ENCODE measurements at places on chromosomes 6 and 20.

- DNase-seq: no peak
Observed at GRCh38 chr20:1332749-1333300, 3.9 kb upstream of the SDCBP2 start.

DNA sequence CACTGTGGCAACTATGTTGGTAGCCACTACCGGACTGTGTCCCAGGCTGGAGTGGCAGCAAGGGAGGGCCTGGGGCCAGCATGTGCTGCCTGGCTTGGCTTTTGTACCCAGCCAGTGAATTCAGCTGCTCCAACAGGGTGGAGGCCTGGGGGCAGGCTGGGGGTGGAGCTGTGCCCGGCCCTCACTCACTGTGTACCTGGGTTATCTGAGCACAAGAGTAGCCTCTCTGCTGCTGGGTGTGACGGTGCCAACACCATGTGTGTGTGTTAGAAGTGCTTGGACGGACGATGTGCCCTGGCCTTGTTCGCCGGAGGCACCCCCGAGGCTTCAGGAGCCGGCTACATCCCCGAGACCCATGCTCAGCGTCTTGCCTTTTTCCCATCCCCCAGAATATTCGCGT is 49.2 kb downstream of the EFCAB8 start:
- DNase-seq: no peak

- DNase-seq: no peak
Observed at GRCh38 chr6:162849269-162849668, 121.5 kb downstream of the PACRG start.

DNA sequence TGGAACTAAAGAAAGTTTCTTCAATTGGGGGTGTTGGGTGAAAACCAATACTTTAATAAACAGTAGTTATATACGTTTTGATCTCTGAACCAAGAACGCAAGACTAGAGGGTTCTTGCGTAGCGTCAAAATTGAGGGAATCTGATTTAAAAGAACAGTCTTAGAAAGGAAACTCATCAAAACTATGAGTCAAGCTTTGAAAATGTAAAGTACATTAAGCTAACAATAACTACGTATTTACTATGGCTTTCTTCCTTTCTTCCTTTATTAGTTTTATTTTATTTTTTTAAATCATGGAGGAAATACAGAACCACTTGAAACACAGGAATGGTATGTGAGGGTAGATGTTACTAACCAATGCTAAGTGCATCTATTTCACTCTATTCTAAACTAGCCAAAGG is 287.0 kb upstream of the RSPO3 start:
- DNase-seq: no peak

DNA sequence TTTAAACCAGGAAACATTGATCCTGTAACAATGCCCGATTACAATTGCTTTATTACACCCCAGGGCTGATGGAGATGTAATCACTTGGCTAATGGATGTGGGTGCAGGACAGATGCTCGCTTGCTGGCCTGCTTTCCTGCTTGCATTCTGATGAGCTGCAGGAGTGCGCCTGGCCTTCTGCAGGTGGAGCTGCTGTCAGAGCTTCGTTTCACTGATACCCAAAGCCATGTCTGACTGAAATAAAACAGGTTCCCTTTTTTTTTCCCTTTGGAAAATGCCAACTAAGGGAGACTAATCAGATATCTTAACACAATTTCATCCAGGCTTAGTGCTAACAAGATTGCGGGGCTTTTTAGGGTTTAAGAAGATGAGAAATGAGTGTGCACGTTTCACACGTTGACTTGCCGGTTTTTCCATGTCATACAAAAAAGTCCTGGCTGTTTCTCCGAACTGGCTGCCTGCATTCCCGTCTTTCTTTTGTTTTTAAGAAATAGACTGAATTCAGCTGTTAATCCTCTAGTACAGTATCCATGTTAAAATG is 60.7 kb downstream of the VAPB start:
- no peak for DNase-seq

- peak; percentile 49 for DNase-seq
Observed at GRCh38 chr20:50191065-50191543, 474 bp downstream of the CEBPB start.

DNA sequence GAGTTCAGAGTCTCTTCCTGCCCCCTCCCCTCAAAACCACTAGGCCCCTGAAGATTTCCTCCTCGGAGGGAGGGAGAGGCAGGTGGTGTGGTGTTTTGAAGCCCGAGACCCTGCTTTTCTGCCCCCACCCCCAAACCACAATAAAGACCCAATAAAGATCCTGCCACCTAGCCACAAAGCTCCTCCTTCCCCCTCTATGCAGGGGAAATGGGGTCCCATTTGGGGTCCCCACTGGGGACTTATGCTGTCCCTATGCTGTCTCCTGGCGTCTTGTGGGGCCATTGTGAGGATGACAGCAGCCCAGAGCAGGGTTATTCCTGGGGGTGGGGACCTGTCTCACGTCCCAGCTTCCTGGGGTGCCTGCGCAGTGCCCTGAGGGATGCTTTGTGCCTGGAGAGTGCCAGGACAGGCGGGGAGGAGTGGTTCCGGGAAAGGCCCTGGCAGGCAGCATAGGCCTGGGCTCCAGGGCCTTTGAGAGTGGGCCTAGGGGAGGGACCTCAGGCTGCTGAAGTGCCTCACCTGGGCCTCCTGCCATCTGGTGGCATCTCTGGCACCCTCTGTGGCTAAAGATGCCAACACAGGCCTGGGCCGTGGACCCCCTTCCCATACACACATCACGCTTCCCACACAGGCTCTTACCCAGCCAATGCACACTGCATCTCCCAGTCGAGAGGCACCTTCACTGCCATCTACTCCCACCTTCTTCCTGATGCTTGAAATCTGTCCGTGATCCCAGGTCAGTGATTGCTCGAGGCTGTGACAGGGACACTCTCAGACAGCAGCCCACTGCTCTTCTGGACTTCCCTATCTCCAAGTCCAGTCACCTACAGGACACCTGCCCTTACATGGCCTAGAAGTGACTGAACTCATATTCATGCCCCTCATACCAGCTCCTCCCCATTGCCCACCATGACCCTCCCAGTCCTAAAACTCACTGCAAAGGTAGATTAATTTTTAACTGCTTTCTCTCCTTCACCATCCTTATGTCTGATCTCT is 7.9 kb upstream of the ARMC12 start:
- no peak for DNase-seq

GRCh38 chr6:141028791-141029280 is 1103.9 kb upstream of the GJE1 start:
- no peak for DNase-seq

GRCh38 chr20:4472906-4473305 is 248.8 kb upstream of the PRND start:
- DNase-seq: no peak

GRCh38 chr6:47106721-47107197 is 64.6 kb upstream of the ADGRF1 start:
- DNase-seq: no peak

DNA sequence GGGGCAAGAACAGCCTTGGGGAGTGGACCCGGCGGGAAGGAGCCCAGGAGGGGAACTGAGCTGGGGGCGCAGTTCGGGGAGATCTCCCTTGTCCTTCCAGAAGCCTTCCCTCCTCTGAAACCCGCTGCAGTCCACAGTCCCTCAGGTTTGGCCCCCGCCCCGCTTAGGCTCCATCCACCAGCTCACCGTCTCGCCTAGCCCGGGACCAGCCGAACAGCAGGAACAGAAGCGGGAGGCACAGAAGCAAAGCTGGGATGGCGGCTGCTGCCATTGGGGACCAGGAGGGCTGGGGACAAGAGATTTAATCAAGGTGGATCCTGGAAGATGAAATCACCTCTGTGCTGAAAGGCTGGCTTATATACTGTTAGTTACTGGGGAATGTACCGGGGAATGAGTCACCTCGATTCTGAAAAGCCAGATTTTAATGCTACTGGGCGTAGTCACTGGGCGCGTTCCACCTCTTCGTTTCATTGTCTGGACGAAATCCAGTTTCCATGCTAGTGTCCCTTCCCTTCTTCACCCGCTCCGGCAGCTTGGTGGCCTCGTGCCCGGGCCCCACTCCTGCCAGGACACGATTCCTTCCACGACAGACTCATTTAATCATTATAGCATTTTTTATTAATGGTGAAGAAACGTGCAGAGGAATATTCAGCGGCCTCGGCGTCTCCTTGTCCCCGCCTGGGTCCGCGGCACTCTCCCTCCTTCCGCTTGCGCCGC is at the start of gene RAET1L:
TSS of gene RAET1L (minus strand) at position 332 of the 717 bp plus-strand sequence. CDS start at position 271, 61 bp downstream.
- DNase-seq: no peak

DNA sequence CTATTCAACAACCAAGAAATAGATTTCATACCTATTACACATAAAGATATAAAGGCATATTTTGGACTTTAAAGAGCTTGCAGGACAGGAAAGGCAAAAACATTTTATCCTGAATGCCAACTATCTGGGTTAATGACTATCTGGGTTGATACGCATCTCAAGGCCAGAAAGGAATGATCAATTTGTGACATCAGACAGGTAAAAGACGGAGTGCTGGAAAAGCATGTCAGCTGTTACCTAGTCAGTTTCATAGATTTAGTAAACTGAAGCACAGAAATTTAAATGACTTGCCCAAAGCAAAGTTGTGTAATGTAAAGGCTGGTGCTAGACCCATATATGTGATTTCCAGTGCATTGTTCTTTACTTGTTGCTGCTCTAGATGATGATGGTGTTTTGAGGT is 36.8 kb downstream of the HDAC2 start:
- no peak for DNase-seq

DNA sequence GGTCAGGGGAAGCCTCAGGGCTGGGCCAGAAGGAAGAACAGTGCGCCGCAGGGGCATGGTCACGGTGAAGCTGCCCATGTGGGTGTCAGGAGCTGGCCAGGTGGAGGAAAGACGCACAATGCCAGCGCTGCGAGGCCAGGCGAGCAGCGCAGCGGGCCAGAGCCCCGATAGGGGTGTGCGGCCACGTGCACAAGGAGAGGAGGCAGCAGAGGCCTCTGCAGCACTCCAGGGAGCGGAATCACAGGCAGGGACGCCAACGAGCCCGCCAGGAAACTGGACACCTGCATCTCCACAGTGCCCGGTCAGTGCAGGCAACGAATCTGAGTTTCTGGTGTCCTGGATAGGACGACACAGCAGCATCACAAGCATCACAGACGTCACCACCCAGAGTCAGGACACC is 35.7 kb downstream of the TAF4 start:
- DNase-seq: no peak

- no peak for DNase-seq
Observed at GRCh38 chr6:114997813-114998292, 655.0 kb upstream of the HS3ST5 start.

- no peak for DNase-seq
Observed at GRCh38 chr20:17465236-17465635, 65.9 kb downstream of the BFSP1 start.

DNA sequence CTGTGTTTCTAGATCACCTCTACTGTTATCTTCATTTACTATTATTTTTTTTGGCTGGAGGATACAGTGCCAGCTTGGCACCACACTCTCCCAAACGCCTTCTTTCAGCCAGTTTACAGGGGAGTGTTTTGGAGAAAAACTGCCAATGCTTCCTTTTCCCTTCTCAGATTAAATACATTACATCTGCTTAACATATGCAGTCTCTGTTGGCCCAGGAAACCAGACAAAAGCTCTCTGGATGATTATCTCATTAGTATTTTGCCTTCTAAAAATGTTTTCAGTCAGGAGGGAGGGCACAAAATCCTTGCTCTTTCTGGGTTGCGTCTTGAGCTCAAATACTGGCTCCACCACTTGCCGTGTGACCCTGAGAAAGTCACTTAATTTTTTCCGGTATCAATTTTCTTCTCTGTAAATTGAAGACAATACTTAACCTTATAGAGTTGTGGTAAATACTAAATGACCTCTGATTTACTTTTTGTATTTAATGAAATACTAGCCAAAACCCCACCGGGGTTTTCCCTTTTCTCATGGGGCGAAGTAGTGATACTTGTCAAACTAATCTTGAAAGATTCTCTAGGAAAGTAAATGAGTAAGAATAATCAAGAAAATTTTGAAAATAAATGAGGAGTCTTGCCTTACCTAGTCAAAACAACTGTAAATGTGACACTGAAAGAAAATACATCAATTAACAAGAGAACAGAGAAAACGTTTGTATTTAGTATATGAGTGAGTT is 146.2 kb downstream of the MMS22L start:
- DNase-seq: no peak

DNA sequence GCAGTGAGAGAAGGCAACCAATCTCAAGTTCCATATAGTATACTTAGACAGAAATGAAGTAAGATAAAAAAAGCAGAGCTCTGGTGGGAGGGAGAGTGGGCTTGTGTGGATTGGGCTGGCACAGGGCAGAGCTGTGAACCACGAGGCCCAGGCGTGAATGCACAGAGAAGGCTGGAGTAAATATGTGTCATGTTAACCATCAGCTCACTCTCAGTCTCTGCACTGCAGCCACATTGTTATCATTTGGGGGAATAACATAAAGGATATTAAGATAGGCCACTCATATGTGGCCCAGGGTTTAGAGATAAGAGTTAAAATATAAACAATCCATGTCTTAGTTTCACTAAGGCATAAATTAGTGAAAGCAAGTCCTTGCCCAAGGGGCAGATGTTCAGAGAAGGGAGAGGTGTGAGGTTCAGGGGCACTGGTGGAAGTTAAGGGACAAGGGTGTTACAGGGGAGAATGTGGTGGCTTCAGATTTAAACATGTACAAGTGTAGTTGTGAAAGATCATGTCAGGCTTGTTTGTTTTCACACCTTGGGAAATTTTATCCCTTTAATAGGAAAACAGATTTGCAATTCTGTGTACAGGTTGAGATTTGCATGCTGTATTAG is 14.4 kb downstream of the GMPR start:
- DNase-seq: no peak

- DNase-seq: no peak
Observed at GRCh38 chr6:107699254-107699653, 124.9 kb downstream of the SCML4 start.

- no peak for DNase-seq
Observed at GRCh38 chr6:3291346-3291745, 32.6 kb downstream of the PSMG4 start.

- DNase-seq: no peak
Observed at GRCh38 chr6:136323431-136324112, 33.9 kb upstream of the BCLAF1 start.

- DNase-seq: no peak
Observed at GRCh38 chr6:473768-474452, 82.4 kb downstream of the IRF4 start.

GRCh38 chr6:70886661-70887060 is 70.2 kb downstream of the B3GAT2 start:
- DNase-seq: no peak

- no peak for DNase-seq
Observed at GRCh38 chr6:15626160-15626559, 36.7 kb downstream of the DTNBP1 start.

- no peak for DNase-seq
Observed at GRCh38 chr20:23136893-23137745, 51.0 kb upstream of the CD93 start.

GRCh38 chr6:16472349-16473069 is 234.1 kb downstream of the GMPR start:
- DNase-seq: no peak

All from activated T-cell treated with anti-CD3 and anti-CD28 coated beads for 4 hours (primary cell).